GM12892 (cell line): ENCODE measurements at places on chromosomes 7 and 10.

DNA sequence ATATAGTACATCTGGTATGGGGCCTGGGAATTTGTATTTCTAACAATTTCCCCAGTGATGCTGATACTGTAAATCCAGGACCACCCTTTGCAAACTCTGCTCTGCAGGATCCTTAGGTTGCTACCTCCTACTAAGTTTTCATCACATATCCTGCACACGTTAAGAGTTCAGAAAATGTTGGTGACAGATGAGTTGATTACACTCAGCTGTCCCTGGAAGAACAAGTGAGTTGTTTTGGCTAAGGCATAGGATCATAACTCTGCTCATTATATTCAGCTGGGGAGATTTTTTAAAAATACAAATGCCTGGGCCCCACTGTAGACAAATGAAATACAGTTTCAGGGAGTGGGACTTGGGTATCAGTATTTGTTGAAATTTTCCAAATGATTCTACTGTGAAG, 274.6 kb upstream of the HABP2 start:
- DNase-seq: no peak

GRCh38 chr7:17846935-17847334, 93.4 kb downstream of the SNX13 start:
- no peak for DNase-seq

DNA sequence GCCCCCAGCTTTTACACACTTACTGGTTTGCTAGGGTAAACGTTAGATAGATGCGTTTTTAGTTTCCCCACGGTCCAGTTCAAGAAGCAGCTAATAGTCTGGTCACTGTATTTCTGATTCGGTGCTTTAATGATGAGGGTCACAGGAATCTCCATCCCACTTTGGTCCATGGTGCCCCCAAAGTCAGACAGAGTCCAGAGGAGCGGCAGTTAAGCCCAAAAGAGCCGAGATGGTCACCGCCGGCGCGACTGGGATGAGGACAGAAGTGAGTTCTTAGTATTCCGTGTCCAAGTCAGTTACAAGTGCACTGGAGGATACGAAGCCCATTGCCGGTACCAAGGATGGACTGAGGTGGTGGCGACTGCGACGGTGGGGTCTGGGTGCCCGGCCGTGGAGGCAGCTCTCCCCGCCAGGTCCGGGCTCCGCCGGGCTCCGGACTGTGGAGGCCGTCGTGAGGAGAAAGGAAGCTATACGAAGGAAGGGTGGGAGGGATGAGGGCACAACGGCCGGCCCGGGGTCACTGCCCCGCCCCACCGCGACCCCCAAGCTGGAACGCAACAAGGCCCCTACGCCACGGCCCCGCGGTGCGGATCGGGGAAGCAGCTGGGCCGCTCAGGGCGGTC, 663 bp downstream of the HERPUD2 start:
- DNase-seq: no peak

DNA sequence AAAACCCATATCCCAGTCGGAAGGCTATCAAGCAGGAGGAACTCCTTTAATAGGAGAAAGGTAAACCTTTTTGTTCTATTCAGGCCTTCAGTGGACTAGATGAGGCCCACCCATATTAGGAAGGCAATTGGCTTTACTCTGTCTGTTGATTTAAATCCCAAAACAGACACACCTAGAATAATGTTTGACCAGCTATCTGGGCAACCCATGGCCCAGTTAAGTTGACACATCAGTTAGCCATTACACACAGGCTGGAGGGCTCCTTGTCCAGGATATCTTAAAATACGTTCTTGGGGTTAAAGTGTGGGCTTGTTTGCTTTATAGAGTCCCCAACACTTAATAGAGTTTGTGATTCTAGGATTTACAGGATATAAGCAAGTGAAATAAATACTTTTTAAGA, 339.0 kb upstream of the PRKCQ start:
- DNase-seq: no peak

- DNase-seq: no peak
Measured at GRCh38 chr7:155402941-155403340, 55.0 kb upstream of the EN2 start.

DNA sequence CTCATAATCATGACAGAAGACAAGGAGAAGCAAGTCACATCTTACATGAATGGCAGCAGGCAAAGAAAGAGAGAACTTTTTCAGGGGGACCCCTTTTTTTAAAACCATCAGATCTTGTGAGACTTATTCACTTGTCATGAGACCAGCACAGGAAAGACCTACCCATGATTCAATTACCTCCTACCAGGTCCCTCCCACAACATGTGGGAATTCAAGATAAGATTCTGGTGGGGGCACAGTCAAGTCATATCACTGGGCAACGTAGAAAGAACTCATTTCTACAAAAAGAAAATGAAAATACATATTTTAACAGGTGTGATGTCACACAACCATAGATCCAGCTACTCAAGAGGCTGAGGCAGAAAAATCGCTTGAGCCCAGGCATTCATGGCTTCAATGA, 304.1 kb downstream of the IPMK start:
- DNase-seq: no peak

- no peak for DNase-seq
Measured at GRCh38 chr10:31554556-31554955, 235.5 kb downstream of the ZEB1 start.

GRCh38 chr7:68564306-68565135, 1033.8 kb upstream of the AUTS2 start:
- DNase-seq: no peak

- no peak for DNase-seq
Measured at GRCh38 chr10:62302760-62303159, 34.1 kb upstream of the RTKN2 start.

DNA sequence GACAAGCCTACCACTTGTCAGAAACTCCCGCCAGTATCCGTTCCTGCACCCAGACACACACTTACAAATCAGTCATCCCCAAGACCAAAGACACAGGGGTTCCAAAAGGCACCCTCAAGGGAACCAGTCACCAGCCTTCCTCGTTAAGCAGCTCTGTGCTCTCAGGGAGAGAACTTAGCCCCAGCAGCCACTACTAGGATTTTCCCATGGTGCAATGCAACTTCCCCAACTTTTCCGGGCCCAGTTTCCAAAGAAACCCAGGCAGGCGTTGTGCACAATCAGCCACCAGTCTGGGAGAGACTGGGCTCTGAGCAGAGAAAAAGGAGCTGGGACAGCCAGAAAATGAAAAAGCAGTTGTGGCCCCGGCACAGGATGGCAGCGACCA, 1.2 kb downstream of the DLG5 start:
- no peak for DNase-seq

GRCh38 chr10:62261666-62262065, 7.0 kb downstream of the RTKN2 start:
- DNase-seq: no peak

DNA sequence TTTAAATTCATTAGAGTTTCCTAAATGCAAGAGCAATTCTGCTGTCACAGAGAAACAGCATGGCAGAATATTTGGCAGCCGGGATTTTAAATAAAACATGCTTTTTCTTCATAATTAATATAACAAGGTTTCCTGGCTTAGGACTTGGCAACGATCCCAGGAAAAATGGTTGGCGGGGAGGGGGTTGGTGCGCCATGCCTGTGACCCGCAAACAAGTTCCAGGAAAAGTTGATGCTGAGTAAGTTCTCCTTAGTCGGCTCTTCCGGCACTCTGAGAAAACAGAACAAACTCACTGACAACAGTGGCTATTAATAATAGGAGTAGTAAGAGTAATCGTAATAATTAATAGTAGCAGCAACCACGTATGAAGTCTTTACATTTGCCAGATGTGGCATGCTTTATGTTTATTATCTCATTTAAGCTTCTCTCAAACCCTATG, 4.6 kb downstream of the HABP2 start:
- no peak for DNase-seq

DNA sequence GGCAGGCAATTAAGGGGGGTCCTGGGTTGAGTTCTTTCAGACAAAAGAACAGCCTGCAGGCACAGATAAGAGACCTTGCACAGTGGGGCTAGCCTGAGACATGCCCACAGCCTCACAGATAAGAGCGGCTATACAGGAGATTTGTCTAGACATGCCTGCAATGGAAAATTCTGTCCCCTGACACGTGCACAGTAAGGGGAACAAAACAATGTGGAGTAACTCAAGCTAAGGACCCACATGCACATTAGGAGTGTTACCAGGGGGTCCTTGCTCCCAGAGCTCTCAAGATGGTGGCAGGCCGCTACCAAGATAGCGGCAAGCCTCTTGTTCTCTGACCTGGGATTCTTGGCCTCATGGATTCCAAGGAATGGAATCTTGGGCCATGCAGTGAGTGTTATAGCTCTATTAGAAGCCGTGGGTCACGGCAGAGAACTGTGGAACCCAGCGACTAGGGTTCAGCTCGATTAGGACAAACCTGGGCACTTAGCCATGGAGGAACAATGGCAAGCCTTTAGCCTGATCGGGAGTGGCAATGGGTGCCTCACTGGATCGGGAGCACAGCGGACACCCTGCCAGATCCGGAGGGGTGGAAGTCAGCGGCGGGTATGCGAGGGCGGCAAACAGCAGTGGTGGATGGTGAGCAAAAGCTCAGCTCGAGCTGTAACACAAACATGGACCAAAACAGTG, 196.9 kb downstream of the CCSER2 start:
- DNase-seq: no peak

- DNase-seq: no peak
Measured at GRCh38 chr7:26321435-26321834, 29.8 kb downstream of the SNX10 start.

- no peak for DNase-seq
Measured at GRCh38 chr10:78033387-78033636, 351 bp upstream of the RPS24 start.

DNA sequence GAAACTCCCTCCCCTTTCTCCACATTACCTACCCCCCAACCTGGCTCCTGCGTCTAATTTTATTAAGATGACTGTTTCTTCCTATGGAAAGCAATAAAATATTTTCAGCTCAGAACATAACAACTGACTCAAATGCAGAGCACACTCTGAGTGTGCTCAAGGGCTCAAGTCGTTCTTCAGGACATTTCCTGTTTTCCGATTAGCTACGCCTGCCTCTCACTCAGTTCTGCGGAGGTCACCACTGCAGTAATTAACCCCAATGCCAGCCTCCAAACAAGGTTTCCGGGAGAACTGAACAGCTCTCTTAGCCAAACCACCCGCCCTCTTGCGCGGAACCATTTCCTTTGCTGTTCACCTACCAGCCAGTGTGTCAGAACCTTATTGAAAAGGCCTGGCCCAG, 19.3 kb downstream of the MYOF start:
- DNase-seq: no peak

DNA sequence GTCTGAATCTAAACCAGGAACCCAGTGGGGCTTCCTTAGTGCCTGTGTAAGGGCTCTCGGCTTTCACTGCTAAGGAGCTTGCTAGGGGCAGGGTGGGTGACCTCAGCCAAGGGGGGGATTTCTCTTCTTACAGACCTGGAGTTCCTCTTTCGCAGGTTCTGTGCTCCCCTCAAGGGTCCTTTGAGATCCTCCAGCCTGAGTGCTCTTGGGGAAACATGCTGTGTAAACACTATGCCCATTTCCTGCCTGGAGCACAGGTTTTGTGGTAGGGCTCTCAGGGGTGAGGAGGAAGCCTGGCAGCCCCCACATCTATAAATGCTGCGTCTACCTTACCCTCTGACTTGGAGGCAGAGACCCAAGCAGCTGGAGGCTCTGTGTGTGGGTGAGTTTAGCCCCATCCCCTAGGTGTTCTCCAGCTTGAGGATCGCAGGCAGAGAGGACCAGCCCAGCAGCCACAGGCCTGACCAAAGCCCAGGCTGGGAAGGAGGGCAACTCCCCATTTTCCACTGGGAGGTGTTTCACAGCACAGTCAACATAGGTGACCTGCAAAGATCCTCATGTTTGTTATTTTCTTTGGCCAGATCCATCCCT, at the start of gene SFTPA1:
TSS of gene SFTPA1 (plus strand) at position 339 of the 591 bp plus-strand sequence. CDS start 887 bp downstream, outside the sequence.
- no peak for DNase-seq

DNA sequence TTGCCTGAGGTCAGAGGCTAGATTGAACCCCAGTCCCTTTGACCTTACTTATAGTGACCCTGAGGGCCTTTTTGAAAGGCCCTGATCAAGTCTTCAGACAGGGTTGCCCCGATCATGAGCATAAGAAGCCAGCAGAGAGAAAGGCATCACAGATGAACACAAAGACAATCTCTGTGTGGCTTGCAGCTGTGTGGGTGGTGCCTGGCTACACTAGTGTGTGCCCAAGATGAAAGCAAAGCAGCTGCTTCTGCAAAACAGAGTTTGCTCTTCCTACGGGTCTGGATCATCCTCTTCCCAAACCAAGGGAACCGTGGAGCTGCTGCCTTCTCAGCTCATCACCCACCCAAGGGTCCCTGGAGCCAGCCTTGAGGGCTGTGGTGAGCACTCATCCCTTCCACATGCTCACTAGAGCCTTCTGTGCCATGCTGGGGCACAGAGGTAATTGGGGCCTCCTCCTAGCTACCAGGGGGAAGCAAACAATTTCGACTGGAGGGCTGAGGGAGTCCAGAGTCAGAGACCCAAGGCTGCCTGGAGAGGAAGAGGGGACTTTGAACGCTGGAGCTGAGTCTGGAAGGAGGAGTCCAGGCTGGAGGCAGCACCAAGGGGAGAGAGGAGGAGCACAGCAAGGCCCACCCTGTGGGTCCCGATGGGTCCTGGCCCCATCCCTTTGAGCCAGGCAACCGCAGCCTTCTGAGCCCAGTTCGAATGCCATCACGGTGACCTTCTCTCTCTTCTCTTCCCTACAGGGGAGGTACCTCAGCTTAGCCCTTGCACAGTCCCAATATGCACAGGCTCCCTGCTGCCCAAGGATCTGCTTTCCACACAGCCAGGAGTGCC, 42.3 kb downstream of the ANTXRL start:
- DNase-seq: no peak

DNA sequence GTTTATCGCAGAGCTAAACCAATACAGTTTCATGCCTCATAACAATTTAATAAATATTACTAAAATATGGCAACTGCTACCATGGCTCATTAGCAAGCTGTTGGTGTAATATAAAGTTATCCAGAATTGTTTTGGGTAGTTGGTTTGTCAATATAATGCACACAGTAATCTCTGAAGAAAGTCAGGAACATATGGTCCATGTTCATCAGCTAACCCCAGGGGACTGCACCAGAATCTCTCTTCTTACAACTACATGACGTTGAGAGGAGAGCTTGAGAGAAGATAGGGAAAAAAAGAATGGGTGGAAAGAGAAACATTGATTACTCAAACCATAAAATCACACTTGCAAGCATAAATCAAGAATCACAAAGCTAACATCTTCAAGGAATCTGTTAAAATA, 333.7 kb downstream of the NRG3 start:
- DNase-seq: no peak

DNA sequence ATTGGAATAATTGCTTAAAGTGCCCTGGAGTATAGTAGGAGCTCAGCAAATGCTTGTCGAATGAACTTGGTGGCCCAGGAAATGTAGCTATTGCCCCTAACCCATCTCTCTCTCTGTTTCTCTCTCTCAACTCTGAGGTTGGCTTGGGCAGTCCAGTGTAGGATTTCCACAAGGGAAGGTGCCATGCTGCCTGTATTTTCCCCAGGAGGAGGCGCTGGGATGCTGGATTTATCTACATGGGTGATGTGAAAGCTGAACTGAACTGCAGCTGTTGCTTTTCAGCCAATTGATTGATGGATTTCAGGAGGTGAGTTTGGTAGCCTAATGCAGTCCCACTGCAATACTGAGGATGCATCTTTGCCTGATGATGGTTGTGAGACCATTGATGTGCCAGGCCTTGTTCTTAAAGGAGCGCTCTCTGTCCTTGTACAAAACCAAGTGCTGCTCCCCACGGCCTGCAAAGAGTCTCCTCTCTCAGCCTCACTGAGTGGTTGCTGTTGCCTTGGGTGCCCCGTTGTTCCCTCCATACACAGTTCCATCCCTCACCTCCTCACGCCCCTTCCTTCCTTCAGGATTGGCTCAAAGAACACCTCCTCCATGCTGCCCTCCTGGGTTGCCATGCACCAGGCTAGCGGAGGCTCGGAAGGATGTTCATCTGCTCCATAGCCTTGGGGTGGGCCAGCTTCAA, 200.6 kb downstream of the GLRX3 start:
- no peak for DNase-seq

GRCh38 chr10:29798921-29799690, 164.3 kb upstream of the SVIL start:
- no peak for DNase-seq
